ENCODE measurements at places on chromosomes 16 and 17.

- peak; percentile 53 for DNase-seq
Observed at GRCh38 chr17:1629504-1630310, 1.1 kb upstream of the SLC43A2 start.

DNA sequence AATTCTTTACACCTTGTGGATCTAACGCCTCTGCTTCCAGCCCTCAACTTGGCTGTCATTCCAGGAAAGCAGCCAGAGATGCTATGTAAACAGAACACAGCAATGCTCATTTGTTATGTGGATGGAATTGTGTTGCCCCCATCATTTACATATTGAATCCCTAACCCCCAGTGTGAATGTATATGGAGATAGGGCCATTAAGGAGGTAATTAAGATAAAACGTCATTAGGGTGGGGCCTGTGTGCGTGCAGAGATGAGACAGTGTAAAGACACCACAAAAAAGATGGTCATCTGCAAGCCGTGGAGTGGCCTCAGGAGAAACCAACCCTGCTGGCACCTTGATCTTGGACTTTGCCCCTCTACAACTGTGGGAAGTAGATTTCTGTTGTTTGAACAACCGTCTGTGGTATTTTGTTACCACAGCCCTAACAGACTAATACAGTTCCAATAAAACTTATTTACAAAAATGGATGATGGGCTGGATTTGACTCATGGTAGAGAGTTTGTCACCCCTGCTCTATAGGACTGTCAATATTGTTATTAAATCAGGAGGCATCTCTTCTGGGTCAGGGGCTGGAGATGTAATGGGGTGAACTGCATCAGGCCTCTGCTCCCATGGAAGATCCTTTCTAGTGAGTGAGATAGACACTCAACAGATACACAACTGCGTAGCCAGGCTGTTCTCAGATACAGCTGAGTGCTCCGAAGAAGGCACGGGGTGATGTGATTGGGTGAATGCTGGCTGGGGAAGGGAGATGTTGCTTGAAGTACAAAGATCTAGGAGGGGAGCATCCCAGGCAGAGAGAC is 339.0 kb downstream of the SNX29 start:
- DNase-seq, result no peak

- no peak for DNase-seq
Observed at GRCh38 chr17:17088541-17089525, 46.6 kb downstream of the MPRIP start.

- no peak for DNase-seq
Observed at GRCh38 chr17:50037321-50038107, 18.4 kb upstream of the ITGA3 start.

DNA sequence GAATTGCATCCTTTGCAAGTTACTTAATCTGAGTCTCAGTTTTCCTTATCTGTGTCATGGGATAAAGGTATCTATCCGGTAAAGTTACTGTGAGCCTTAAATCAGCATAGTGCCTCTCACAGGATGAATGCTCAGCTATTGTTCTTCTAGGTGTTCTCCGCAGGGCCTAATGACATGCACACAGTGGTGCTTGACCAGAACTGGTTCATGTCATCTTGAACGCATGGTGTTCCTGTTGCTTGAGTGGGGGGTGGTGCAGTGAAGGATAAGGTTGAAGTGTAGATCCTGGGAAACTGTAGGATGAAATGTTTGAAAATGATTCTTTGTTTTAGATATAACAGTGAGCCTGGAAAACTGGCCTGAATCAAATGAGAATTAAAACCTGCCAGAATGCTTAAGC is 4.0 kb downstream of the KRT40 start:
- no peak for DNase-seq

GRCh38 chr16:68088130-68088972 is 3.2 kb downstream of the NFATC3 start:
- DNase-seq, result no peak

GRCh38 chr17:35119370-35120165 is at the start of gene RAD51D:
TSS of gene RAD51D (minus strand) at chr17:35119860. CDS start at chr17:35119613, 247 bp downstream.
- DNase-seq, result peak; percentile 63

DNA sequence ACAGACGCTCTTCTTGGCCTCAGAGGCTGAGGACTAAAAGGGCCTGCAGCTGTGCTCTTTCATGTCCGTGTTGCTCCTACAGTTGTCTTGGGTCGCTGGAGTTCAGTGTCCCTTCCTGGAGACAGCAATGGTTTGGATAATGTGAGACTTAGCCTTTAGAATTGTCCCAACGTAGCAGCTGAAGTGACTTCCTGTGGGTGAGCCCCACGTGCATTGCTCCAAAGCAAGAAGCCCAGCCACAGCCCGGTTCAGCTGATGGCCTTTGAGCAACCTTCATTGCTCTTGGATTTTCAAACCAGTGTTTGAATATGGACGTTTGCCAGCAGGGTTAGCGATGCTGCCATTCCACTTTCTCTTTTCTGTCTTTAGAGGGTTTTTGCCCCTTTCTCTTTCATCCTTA is 19.7 kb downstream of the TMEM11 start:
- no peak for DNase-seq
